Peyer's patch (tissue), 4 donors: ENCODE measurements at places on chromosomes 7 and 10.

- no peak overlapping the region for H3K4me3 ChIP-seq
- H3K27ac ChIP-seq = no peak overlapping the region
- DNase-seq = no peak
- no peaks in the 10 kb centered on the region for H3K27me3 ChIP-seq
- no peaks in the 10 kb centered on the region for H3K4me1 ChIP-seq
Observed at GRCh38 chr10:60681103-60681502, 97.2 kb upstream of the CDK1 start.

DNA sequence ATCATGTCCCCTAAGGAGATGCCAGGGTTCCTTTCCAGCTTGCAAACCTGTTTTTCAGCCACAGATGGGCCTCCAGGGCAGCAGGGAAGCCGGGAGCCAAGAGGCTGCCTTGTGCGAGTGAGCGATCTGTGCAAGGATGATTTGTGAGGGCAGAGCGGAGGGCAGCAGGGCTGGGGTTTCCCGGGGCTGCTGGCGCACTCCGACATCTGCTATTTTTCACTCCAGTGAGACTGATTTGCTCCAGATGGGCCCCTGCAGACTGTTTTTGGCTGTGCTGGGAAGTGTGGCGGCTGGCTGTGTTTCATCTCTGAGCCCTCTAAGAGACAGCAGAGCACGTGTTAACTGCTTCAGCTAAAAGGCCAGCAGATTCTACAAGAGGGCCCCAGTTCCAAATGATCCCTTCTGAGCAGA is 466.2 kb downstream of the TYW1 start:
- H3K27me3 ChIP-seq = no peaks in the 10 kb centered on the region
- DNase-seq = no peak
- H3K4me1 ChIP-seq = no peaks in the 10 kb centered on the region
- no peak overlapping the region for H3K27ac ChIP-seq
- H3K36me3 ChIP-seq = no peaks in the 10 kb centered on the region
- no peak overlapping the region for H3K4me3 ChIP-seq

DNA sequence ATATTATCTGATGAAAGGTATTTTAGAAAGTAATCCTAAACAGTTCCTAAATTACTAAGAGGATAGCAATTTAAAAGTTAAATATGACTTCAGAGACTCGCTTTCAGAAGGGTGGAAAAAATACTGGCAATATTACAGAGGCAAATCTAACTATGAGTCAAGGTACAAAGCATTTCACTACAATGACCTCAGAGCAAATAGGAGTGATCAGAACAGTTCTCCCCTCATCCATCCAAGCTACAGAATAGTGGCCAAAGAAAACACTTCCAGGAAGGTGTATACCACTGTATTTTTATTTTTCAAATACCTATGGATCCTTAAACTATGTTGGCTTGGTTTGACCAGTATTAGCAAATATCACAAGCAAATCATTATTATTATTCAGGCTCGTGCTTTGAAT is 112.8 kb upstream of the ODAD2 start:
- no peaks in the 10 kb centered on the region for H3K36me3 ChIP-seq
- H3K4me3 ChIP-seq = no peak overlapping the region
- no peaks in the 10 kb centered on the region for H3K27me3 ChIP-seq
- no peak overlapping the region for H3K27ac ChIP-seq
- DNase-seq = no peak

- DNase-seq = no peak
- no peaks in the 10 kb centered on the region for H3K4me1 ChIP-seq
- no peak overlapping the region for H3K4me3 ChIP-seq
- no peaks in the 10 kb centered on the region for H3K36me3 ChIP-seq
- no peaks in the 10 kb centered on the region for H3K27me3 ChIP-seq
Observed at GRCh38 chr7:6307762-6308161, 35.3 kb upstream of the CYTH3 start.

DNA sequence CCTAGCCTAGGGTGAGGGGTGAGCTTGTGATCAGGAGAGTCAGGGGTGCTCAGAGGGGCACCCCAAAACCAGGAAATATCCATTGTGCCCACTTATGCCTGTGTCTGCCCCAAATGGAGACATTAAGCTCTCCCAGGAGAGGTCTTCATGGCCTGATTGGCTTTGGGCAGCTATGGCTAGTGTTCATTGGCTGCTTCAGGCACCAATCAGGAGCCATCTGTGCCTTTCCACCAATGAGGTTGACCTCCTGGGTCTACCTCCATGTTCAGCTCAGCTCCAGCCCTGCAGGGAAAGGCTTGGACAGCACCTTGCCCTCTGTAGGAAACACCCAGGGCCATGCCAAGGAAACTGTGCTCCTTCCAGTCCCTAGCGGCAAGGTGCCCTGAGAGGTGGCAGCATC is 23.9 kb upstream of the HSPB1 start:
- no peaks in the 10 kb centered on the region for H3K36me3 ChIP-seq
- H3K27me3 ChIP-seq = no peaks in the 10 kb centered on the region
- DNase-seq = no peak
- H3K4me1 ChIP-seq = peaks cover 6% of the 10 kb centered on the region
